NCI-H460 (cell line): ENCODE measurements at places on chromosomes 12 and 14. TPM values are rescaled to one million over a fixed set of nuclear protein-coding genes. Genes with fewer than 3 reads are reported as not detected.

Gene STYK1
- total RNA-seq = 0.38 and 0.89 TPM in 2 replicates

Gene SYCP3
- total RNA-seq = 0.14 TPM in 1 of 2 replicates, not detected in the other

Gene ADAM21
- total RNA-seq = 0.27 TPM in 1 of 2 replicates, not detected in the other

Gene FANCM
- 7.2 TPM in 2 replicates for total RNA-seq

Gene CFAP251
- 4.9 and 5.0 TPM in 2 replicates for total RNA-seq

Gene TBK1
- 61.1 and 65.1 TPM in 2 replicates for total RNA-seq

Gene KRT79
- total RNA-seq = not detected in 2 replicates

DNA sequence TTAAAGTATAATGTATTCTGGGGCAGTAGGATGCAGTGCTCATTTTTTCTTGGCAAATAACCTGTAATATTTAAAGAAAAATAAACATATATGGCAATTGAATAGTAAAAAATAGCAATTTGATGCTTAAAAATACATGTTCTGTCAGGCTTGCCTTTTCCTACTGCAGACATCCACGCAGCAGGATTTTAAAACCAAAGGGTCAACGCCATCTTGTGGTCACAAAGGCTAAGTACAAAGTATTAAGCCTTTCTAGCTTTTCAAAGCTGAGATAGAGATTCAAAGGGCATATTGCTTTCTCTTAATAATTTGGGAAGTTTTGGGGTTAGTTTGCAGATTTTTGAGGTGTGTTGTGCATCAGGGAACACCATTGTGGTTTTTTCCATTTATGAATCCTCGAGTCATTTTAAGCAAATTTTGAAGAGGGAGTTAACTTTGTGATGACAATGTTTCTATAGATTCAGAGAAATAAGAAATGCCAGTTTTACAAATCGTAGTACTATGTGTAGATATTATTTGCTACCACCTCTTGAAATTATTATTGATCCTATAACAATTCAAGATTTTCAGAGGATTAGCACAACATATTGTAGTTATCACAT is 4.7 kb upstream of the CCER1 start:
- peak; percentile 48 for DNase-seq

DNA sequence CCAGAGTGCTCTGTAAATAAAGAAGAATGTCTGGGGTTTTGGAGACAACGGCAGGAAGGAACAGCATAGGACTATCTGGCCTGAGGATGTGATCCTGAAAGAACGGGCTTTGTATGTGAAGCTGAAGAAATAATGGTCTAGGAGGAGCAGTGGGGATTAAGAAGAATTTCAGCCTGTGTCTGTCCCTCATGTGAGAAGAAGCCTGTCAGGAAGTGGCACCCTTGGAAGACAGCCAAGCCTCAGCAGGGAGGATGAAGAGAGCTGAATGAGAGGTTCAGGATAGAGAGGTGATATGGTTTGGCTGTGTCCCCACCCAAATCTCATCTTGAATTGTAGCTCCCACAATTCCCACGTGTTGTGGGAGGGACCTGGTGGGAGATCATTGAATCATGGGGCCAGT is 56.9 kb upstream of the TCL1A start:
- DNase-seq = no peak

GRCh38 chr14:20327005-20327869 is 5.8 kb downstream of the CCNB1IP1 start:
- DNase-seq = peak; percentile 76

GRCh38 chr14:77862154-77862786 is 62.4 kb downstream of the ADCK1 start:
- peak; percentile 57 for DNase-seq

DNA sequence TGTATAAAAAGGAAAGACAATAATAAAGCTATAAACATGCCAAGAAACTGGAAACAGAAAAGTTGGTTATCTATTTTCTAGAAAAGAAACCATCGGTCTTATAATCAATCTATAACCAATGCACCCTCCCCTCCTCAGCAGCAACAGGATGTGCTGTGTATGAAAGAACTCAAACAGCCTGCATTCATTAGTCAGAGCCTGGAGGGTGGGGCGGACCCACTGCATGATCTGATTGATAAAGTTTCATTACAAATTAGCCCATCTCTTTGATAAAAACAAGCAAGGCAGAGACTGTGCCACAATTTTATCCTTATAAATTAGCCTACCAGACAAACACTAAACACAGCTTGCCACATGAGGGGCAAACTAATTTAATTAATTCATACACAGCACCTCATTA is 448.1 kb downstream of the BCAT1 start:
- DNase-seq = no peak

DNA sequence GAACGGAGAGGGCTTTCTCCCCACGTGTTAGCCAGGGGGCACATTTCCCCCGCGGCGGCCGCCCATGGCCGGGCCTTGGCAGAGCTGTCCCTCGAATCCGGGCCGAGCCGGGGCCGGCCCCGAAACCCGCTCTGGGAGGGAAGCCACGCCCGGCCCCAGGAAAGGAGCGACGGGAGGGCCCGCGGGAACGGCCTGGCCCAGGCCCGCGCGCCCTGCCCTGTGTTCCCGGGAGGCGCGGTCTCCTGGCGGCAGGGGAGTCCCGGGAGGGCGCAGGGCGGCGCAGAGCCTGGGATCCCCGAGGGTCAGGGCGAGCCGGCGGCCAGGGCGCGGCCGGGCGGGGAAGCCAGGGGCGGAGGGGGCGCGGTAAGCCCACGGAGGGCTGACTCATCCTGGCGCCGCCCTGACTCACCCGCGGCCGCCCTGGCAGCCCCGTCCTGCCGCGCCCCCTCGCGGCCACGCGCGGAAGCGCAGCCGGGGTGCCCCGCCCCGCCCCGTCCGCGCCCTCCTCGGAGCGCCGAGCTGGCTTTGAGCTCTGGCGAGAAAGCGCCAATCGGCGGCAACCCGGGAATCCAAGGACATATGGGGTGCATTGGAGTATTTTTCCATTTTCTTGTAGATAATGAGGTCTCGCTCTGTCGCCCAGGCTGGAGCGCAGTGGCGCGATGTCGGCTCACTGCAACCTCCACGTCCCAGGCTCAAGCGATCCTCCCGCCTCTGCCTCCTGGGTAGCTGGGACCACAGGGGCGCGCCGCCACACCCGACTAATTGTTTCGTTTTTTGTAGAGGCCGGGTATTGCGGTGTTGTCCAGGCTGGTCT is 31.8 kb upstream of the PLEKHG6 start:
- peak; percentile 83 for DNase-seq

- no peak for DNase-seq
Measured at GRCh38 chr14:91693346-91693745, 38.5 kb downstream of the CATSPERB start.

GRCh38 chr14:21011136-21011535 is 12.0 kb downstream of the SLC39A2 start:
- no peak for DNase-seq

- DNase-seq = no peak
Measured at GRCh38 chr14:102949062-102949800, 26.8 kb downstream of the AMN start.

- no peak for DNase-seq
Measured at GRCh38 chr14:86712727-86713126, 1182.8 kb downstream of the FLRT2 start.

GRCh38 chr12:2111826-2112225 is 59.0 kb downstream of the CACNA1C start:
- DNase-seq = no peak

DNA sequence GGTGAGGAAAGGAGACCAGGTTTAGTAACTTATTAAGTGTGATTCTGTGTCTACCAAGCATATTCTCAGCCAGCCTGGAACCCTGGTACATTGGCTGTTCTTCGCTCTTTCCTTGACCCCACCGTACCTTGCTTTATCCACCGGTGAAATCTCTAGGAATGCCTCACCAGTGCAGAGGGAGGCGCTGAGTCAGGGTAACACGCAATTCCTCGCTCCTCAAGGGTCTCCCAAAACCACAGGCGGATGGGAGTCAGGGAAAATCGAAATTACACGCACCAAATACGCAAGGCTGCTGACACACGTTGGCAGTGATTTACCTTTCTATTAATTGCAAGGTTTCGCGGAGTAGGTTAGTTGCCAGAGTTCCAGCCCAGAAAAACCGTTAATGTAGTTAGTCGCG is 845 bp downstream of the L3HYPDH start:
- peak; percentile 49 for DNase-seq
